ENCODE measurements at places on chromosomes 1 and 21.
A peak's percentile ranks its signal among the peaks of the same experiment; 100 is the strongest.

DNA sequence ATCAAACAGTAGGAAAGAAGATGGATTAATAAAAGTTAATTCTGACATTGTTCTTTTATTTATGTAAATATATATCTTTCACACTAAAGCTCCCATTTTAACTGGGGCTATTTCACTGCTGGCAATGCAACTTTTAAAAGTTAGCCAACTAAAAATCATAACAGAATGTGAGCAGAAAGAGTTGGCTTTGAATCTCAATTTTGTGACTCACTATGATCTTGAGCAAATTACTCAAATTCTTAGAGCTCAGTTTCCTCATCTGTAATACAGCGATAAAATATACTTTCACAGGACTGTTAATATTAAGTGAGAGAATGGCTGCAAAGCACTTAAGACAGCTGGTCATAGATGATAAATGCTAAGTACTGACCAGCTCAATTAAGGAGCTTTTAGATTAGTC is 10.8 kb downstream of the EFCAB14 start:
- DNase-seq: no peak

GRCh38 chr1:160720356-160721085 is 8.9 kb upstream of the CD48 start:
- DNase-seq: no peak

GRCh38 chr1:44237721-44238457 is 24.6 kb downstream of the DMAP1 start:
- no peak for DNase-seq

DNA sequence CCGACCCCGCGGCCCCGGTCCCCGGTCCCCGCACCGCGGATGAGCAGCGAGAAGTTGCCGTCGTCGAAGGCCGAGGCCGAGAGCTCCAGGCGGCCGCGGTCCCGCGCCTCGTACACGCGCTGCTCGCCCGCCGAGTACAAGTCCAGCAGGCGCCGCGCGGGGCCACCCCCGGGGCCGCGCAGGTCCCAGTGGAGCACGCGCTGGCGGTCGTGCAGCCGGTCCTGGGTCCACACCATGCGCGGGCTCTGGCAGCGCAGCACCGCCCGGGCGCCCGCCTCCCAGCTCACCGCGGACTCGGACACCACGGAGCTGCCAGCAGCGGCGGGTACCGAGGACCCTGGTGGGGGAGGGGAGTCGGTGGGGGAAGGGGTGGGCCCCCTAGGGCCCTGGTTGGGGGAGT is 2.9 kb downstream of the MXRA8 start:
- DNase-seq: peak; percentile 54

DNA sequence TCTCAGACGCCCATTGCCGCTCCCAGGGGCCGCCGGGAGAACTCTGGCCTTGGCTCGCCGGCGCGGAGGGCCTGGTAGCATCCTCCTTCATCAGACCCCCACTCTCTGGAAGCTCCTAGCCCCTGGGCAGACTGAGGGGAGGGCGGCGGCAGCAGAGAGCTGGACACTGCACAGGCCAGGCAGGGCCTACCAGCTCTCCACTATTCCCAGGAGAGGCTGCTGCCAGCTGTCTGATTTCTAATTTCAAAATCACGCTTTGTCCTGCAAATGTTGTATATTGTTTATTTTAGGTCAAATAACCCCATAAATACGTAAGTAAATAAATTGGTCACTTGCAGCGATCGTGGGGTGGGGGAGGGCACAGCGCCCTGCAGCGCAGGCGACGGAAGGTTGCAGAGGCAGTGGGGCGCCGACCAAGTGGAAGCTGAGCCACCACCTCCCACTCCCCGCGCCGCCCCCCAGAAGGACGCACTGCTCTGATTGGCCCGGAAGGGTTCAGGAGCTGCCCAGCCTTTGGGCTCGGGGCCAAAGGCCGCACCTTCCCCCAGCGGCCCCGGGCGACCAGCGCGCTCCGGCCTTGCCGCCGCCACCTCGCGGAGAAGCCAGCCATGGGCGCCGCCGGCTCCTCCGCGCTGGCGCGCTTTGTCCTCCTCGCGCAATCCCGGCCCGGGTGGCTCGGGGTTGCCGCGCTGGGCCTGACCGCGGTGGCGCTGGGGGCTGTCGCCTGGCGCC is at the start of gene MTARC1:
Gene MTARC1, plus strand, starts transcription at position 577 of the 732 bp plus-strand sequence. Its CDS starts 32 bp downstream, at position 609.
- peak; percentile 65 for DNase-seq

- no peak for DNase-seq
These were observed 39.0 kb upstream of the CASZ1 start for GRCh38 chr1:10835421-10835820.

- no peak for DNase-seq
These were observed 91.9 kb upstream of the IGSF21 start for GRCh38 chr1:18015719-18016118.

DNA sequence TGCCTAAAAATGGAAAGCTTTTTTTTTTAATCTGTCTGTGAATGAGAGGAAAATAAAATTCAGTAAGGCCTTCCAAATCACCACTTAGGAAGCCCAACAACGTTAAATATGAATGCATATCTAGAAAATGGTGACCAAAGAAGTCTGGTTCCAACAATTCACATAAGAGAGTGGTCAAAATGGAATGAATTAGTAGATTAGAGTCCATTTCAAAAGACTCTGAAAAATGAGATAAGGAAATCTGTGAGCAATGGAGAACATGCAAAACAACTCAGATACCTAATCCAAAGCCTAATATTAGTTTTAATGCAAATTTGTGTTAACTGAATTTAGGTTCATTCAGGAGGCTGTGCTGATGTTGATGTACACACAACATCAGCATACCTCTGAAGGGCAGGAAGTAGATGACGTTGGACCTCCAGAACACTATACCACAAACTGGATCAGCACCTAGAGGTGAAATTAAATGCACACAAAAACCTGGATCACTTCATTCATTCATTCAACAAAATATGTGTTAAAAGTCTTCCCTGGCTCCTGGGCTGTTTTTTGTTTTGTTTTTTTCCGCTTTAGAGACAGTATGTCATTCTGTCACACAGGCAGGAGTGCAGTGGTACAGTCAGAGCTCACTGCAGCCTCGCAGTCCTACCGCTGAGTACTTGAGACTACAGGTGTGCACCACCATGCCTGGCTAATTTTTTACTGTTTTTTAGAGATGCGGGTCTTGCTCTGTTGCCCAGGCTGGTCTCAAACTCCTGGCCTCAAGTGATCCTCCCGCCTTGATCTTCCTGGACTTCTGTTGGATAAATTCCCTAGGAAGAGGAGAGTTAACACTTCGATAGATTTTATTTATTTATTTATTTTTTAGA is 4.9 kb upstream of the BRWD1 start:
- DNase-seq: no peak

- peak; percentile 60 for DNase-seq
These were observed 253.1 kb upstream of the FGGY start for GRCh38 chr1:59043796-59044195.

- no peak for DNase-seq
These were observed 2.3 kb downstream of the SLC2A5 start for GRCh38 chr1:9066945-9067807.

- DNase-seq: no peak
These were observed 86.6 kb upstream of the EDN2 start for GRCh38 chr1:41571041-41571440.

DNA sequence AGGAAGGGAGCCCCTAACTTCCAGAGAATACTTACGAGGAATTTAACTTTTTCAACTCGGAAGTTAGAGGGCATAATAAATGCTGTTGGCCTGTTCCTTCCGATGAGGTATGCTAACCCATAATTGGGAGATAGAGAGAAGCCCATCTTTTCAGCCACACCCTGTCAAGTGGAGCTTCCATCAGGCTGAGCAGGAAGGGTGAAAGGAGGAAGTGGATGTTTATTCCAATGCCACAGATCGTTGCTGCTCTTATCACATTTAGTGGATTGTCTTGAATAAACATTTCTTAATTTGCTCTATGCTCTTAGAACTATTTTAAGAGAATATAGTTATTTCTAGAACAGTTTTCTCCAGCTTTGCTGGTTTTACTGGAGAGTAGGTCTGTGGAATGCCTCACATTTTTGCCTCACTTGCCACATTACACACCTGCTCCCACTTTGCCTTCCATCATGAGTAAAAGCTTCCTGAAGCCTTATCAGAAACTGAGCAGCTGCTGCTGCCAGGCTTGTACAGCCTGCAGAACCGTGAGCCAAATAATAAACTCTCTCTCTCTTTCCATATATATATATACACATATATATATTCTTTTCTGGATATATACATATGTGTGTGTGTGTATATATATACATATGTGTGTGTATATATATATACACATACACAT is 60.0 kb upstream of the RGS21 start:
- no peak for DNase-seq

GRCh38 chr21:42572906-42573495 is 59.3 kb downstream of the SLC37A1 start:
- DNase-seq: no peak

DNA sequence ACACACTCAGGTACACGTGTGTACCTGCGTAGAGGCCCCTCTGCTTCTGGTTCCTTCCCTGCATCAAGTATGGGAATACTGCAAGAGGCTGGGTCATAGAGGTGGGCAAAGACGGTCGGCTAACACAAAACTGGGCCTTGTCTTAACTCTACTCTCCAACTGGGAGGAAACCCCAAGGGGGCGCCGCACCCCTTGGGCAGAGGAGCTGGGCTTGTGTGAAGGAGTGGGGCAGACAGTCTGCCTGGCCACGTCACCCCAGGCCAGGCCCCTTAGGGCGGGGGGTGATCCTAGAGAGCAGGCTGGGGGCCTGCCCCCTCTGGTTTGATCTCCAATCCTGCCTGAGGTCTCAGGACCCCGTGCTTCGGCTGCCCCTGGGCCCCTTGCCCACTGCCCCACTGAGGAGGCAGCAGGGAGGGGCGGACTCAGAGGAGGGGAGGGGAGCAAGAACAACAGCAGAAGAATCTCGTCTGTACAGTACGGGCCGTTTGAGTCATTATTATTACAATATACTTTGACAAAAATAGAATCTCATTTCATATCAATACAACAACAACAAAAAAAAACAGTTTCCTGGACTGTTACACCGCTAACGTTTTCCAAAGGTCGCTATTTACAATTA is 34.7 kb downstream of the MEF2D start:
- DNase-seq: no peak

DNA sequence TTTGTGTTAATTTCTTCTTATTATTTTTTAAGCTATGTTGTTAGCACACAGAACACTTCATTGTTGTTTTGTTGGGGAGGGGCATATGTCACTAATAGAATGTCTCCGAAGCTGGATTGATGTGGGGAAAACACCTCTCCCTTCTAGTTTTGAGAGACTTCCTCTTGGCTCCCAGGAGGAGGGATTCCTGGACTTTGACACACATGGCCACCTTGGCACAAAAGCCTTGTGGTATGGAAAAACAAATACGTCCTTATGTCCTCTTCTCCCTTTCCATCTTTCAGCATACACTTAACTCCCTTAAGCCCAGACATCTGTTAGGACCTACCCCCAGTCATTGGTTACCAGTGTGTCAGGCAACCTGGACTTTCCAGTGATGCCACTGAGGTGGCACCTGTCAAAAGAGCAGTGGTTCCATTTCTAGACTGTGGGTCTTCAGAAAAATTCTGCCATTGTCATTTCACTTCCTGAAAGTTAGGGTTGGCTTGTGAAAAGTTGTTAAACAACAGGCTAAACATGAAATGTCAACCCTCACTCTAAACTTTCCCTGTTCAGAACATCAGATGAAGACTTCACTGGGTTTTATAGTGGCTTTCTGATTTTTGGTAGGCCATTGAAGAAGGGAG is 12.5 kb upstream of the ABCB10 start:
- no peak for DNase-seq

GRCh38 chr21:20527731-20528460 is 470.3 kb upstream of the NCAM2 start:
- DNase-seq: no peak

Data from A549 (cell line).